KBM-7 (cell line): ENCODE measurements at places on chromosomes 2 and 18.

DNA sequence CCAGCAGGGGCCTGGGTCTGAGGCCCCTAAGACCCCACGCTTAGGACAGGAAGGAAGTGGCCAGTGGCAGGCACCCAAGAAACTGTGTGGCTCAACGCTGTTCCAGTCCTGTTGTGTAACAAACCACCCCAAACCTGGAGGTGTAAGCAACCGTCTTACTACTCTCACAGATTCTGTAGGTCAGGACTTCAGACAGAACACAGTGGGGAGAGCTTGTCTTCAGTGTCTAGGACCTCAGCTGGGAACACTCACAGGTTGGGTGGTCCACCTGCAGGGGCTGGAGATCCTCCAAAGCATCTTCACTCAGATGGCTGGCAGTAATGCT lies 123.0 kb downstream of the KLHL29 start:
- DNase-seq = no peak

- DNase-seq = peak; percentile 47
Observed at GRCh38 chr18:63267975-63268721, 51.4 kb downstream of the BCL2 start.

GRCh38 chr2:58739033-58739432 lies 497.9 kb upstream of the FANCL start:
- DNase-seq = peak; percentile 44

- no peak for DNase-seq
Observed at GRCh38 chr2:72115110-72116080, 32.3 kb downstream of the CYP26B1 start.

GRCh38 chr2:23423873-23424680 lies 39.1 kb downstream of the KLHL29 start:
- no peak for DNase-seq
